ENCODE measurements at places on chromosomes 3 and 15.

- DNase-seq, result no peak
These were observed 15.1 kb downstream of the DUSP7 start for GRCh38 chr3:52041118-52041731.

DNA sequence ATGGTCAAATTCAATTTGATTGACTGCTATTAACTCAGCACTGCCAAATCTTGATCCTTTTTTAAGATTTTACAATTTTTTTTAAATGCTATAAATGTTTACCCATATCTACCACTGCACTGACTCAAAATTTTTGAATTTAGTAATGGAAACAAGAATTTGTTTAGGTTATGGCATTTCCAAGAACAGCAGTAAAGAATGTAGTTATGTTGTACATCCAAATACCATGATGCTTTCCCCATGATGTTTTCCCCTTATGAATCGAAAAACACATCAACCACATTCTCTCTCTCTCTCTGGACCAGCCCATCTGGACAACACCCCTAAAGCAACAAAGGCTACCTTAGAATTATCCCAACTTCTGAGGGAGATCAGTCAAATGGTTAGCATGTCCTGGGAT, 14.2 kb downstream of the CHRM5 start:
- DNase-seq, result no peak

DNA sequence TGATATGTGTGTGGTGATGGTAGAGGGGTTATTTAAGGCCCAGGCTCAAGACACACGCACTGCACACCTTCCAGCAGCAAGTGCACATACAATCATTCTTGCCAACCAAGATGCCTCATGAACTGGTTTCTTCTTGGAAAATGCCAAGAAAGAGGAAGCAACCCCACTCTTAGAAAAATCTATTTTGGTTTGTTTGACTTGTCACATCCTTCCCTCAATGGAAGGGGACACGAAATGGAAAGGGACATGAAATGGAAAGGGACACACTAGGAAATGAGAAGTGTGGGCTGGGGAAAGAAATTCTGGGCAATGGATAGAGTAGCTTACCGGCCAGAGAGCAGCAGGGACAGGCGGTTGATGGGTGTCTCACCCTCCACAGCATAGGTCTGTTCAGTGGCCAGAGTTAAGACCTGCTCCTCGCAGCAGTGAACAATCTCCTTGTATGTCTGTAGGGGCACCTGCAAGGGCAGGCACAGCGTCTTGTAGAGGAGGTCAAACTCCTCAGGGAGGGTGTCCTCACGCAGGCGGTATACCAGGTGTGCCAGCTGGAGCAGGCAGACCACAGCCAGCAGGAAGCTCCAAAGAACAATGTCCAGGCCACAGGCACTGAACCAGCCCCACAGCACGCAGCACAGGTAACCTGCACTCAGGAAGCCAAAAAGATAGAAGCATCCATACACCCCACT, 640 bp downstream of the POPDC2 start:
- peak; percentile 74 for DNase-seq

- DNase-seq, result peak; percentile 73
These were observed 231.2 kb upstream of the TPRG1 start for GRCh38 chr3:188940573-188940932.

GRCh38 chr3:152380043-152380442, 111.3 kb downstream of the MBNL1 start:
- DNase-seq, result peak; percentile 48

DNA sequence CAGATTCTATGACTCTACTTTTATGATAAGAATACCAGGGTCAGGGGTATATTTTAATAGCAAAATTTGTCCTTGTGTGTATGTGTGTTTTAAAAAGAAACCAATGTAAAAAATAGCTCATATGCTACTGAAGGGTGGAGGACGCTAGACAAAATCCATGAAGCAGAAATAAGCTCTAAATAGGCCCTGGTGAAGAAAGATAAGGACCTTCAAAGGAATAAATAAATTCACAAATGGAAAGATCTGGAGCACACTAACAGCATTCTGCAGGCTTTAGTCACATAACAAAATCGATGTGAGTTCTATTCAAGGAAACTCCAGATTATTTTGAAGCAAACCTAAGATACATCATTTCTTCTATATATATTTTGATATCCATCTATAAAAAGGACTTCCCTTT, 27.2 kb upstream of the ATP11B start:
- DNase-seq, result no peak

DNA sequence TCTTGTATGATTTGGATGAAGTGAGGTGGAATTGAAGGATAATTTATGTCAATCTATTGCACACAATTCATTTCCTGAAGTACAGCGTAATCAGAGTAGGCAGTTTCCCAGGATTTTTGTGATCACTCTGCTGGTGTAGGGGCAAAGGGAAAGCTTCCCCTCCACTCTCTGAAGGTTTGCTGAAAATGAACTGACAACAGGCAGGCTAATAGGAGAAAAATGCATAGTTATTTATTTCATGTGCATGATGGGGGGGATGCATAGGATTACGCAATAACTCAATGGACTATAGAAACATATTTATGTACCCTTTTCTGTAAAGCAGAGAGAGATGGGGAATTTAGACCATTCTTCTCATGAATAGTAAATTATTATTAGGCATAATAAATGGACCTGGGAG, 872.9 kb downstream of the NAALADL2 start:
- no peak for DNase-seq

DNA sequence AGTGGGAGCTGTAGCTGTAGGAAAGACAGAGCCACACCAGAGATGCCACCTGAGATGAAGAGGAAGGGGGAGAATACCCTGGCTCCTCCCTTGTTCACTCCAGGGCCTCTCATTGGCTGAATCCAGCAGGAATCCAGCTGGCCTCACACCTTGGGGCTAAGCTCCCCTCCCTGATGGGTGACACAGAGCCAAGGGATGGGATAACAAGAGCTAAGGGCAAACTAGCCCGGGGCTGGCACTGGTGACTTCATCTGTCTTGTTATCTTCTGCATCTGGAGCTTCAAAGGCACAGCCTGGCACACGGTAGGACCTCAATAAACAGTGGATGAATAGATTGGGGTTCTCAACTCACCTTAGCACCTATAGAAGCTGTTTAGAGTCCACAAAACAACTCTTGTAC, 13.8 kb upstream of the GATA2 start:
- no peak for DNase-seq

GRCh38 chr3:88311826-88312225, 162.1 kb downstream of the C3orf38 start:
- DNase-seq, result no peak

DNA sequence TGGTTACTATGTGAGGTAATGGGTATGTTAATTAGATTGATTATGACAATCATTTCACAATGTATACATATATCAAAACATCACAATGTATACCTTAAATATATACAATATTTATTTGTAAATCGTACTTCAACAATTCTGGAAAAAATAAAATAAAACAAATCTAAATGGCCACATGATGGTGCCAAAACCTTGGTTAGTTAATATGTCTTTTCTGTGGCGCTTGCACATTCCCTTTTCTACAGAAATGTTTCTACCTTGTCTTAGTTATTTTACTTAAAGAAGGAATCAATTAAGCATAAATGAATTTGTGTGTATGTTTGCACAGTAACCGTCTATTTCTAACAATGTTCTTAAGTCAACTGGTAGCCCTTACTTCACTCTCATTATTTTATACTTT, 53.4 kb downstream of the OXSM start:
- DNase-seq, result no peak

- DNase-seq, result no peak
These were observed 45.4 kb downstream of the CACNA2D2 start for GRCh38 chr3:50457988-50458387.

GRCh38 chr3:146881966-146882760, 277.0 kb upstream of the PLSCR5 start:
- no peak for DNase-seq

DNA sequence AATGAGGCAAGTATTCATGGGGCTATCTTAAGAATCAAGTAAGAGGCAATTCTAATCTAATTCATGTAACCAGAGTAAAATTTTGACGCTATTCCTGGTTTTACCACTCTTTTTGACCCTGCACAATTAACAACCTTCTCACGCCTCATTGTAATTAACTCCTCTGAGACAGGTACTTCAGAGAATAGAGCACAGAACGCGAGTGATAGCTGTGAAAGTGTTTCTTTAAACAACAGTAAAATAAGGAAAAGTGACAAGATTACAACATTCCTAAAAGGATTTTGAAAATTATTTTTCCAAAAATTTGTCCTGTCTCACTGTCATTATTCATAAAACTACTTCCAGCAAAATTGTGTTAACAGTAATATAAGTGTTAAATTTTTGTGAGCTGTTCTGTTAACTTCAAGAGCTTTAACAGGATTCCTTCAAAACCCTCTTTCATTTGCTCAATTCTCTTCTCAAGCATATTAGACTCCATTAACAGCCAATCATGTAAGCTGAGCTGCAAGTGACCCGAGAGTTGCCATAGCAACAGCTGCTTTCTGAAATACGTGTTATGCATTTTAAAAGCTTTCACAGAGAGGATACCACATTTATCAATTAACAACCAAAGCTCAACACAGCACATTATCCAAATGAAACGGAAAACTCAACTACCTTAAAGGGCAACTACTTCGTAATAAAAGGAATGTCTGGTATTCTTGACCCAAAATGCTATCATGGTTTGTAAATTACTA, 93.1 kb downstream of the STAG1 start:
- no peak for DNase-seq

- DNase-seq, result no peak
These were observed 316.9 kb upstream of the TLE3 start for GRCh38 chr15:70414626-70415025.

- no peak for DNase-seq
These were observed 206.9 kb upstream of the TRIM42 start for GRCh38 chr3:140470962-140471361.

- DNase-seq, result no peak
These were observed 3.6 kb upstream of the CHRM5 start for GRCh38 chr15:33964665-33965040.

GRCh38 chr3:12237912-12238650, 50.8 kb upstream of the PPARG start:
- no peak for DNase-seq

- DNase-seq, result no peak
These were observed 2.4 kb upstream of the RPUSD3 start for GRCh38 chr3:9846231-9846630.

DNA sequence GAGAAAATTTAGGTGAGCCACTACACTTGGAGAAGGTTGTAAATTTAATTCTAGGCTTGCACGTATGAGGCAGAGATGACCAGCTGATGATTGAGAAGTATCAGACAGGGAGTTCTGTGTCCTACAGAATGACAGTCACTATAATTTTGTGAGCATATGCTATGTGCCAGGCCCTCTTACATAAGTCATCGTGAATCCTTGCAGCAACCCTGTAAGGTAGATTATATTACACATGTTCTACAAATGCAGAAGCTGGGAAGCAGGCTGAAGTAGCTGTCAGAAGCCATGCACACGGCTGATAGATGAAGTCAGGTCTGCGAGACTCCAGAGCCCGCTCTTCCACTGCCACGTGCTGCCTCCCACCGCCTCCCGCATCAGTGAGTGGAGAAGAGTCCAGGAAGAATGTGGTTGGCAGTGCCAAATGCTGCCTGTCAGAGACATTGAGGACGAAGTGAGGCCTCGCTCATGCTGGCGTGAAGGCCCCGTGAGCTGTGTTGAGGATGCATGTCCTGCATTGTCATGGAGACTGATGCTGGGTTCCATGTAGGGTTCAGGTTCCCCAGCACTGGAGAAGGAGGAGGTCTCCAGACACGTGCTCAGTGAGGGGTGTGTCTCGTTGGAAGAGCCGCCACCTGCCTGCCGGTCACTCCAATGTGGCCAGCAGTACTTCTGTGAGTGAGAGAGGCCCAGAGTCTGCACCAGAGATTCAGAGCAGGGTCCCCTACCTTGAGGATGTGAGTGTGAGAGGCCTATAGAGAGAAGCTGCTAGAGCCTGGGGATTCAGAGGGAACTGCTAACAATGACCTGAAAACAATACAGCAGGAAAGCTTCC, 123.3 kb upstream of the PLXNA1 start:
- no peak for DNase-seq

GRCh38 chr15:41804361-41804760, 23.5 kb upstream of the JMJD7 start:
- no peak for DNase-seq

- DNase-seq, result peak; percentile 46
These were observed 1.0 kb downstream of the ZNF589 start for GRCh38 chr3:48241796-48242455.

GRCh38 chr3:5020242-5020722, 41.0 kb downstream of the BHLHE40 start:
- DNase-seq, result peak; percentile 51

- DNase-seq, result peak; percentile 95
These were observed 32.8 kb upstream of the ST3GAL6 start for GRCh38 chr3:98730338-98730737.

DNA sequence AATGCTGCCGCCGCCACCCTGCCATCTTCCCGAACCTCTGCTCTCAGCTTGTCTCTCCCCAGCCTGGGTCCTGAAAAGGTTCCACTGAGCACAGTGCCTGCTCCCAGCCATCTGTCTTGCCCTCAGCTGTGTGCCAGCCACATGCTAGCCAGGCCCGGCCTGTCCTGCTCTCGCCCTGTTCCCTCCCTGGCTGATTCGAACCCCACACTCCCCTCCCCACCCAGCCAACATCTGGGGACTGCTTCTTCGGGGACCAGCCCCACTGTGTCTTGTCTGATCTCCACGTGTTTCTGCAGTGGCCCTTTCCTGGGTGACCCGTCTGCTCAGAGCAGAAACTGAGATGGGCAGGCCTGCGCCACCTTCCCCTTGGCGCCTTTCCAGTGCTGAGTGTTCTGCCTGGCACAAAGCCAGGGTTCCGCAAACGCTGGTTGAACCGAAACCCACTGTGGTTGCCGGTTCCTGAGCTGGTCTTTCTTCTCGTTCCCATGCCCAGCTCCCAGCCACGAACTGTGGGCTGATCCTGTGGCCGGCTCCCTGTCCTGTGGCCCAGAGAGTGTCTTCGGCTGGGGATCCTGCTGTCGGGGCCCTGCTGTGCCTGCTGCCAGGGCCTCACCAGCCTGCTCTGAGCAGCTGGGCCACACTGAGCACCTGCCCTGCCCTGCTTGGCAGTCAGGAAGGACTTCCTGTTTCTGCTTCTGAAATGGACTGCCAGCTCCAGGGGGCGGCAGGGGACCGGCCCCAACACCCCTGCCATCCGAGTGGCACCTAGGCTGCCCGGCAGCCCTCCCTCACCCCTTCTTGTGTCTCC, 62.7 kb upstream of the KLF13 start:
- DNase-seq, result peak; percentile 97

GRCh38 chr3:117454908-117455307, 745.3 kb downstream of the TUSC7 start:
- DNase-seq, result no peak

- no peak for DNase-seq
These were observed 9.6 kb downstream of the CCNDBP1 start for GRCh38 chr15:43194795-43195194.

DNA sequence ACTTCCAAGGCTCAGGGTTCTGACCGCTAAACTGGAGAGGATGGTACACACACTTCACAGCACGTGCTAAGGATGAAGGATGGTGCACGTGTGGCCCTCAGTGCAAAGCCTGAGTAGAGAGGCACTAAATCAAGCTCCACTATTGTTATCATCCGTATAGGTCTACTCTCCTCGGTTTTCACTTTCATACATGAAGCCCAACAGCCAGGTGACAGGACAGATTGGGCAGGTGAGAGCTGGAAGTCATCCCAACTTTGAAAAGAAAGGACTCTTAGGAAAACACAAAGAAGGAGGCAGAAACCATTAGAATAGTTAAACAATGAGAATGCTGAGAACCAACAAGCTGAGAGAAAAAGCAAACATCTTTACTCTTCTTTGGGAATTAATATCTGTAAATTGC, 21.1 kb downstream of the MAGI1 start:
- DNase-seq, result no peak

GRCh38 chr3:15498431-15499214, 22.9 kb downstream of the COLQ start:
- no peak for DNase-seq

GRCh38 chr15:63668601-63669000, 71.4 kb downstream of the FBXL22 start:
- DNase-seq, result peak; percentile 45

Data from inflammatory macrophage (primary cell).